ENCODE measurements at places on chromosomes 11 and 22.

DNA sequence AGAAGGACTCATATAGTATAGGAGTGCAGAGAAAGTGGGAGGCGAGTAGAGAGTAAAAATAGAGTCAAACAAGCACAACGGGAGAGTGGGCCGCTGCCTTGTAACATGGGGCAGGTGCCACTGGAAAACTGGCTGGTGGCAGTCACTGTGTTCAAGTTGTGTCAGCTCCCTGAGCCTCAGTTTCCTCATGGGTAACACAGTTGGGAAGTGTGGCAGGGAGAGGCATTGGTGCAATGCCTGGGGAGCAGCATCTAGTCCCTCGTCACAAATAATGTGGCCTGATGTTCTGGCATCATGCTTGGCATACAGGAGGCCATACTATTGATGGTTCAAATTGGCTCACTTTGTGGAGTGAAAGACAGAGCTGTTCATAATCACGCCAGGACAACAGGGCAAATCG is 78.9 kb upstream of the SPON1 start:
- DNase-seq = no peak

DNA sequence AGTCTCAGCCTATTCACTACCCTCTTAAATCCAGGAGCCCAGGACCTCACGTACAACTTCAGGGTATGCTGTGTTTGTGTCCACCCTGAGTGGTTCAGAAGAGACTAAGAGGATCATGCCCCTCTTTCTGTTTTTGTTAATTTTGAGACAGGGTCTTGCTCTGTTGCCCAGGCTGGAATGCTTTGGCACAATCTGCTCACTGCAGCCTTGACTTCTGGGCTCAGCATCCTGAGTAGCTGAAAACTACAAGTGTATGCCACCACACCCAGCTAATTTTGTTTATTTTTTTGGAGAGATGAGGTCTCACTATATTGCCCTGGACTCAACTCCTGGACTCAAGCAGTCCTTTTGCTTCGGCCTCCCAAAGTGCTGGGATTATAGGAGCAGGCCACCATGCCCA is 118.5 kb downstream of the NAT10 start:
- no peak for DNase-seq

- DNase-seq = no peak
Measured at GRCh38 chr11:14809466-14809865, 82.6 kb downstream of the CYP2R1 start.

- DNase-seq = no peak
Measured at GRCh38 chr22:32469799-32470212, 4.8 kb upstream of the FBXO7 start.

DNA sequence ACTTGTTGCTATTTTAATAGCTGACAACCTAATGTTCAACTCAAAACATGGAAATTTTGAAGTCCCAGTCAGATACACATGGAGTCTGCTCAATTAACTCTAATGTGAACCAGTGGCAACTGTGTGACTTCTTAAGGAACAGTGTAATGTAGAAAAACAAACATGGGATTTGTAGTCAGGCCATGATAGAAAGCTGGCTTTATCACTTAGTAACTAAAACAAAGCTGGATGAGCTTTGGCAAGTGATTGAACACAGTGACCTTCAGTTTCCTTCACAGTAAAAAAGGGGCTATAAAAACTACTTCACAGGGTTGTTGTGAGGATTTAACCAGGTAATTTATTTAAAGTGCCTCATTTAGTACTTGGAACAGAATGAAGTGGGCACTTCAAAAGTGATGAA is 62.6 kb downstream of the PRCP start:
- DNase-seq = no peak

- peak; percentile 91 for DNase-seq
Measured at GRCh38 chr22:38218661-38219622, 17.1 kb downstream of the MAFF start.

GRCh38 chr22:37012262-37012904 is 6.9 kb downstream of the TST start:
- no peak for DNase-seq

Measured in breast epithelium (tissue), 4 donors.